Posterior cingulate gyrus (tissue), 11 donors: ENCODE measurements at places on chromosomes 16 and 17.

- no peak for DNase-seq
Measured at GRCh38 chr16:24825696-24826095, 20.1 kb upstream of the SLC5A11 start.

GRCh38 chr16:69325784-69326171, 4.6 kb downstream of the PDF start:
- no peak for DNase-seq

- no peak for DNase-seq
Measured at GRCh38 chr17:81811705-81812570, 8.0 kb downstream of the GCGR start.

DNA sequence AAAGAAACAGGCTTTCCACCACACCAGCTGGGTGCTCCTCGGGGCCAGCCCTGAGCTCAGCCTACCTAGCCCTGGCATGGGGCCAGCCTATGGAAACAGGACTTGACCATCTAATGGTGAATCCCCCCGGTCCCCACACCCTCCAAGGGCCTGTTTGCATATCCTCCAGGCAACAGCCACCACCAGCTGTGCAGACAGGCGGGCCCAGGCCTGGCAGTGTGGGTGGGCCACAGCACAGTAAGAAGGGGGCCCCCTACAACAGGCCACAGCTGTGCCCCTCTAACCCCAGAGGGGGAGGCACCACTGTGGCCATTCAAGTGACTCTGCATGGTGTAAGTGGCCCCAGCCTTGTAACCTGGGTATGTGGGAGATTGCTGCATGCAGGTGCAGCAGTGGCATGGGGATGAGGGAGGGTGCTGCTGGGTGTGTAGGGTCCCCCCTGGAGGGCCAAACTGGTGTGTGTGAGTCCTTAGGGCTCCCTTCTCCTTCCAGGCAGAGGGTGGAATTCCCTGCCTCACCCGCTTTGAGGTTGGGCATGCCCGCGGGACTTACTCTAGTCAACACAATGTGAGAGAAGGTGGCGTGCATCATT, 148.2 kb downstream of the C16orf78 start:
- no peak for DNase-seq

GRCh38 chr16:51831595-51832367, 680.7 kb upstream of the SALL1 start:
- DNase-seq = no peak

- no peak for DNase-seq
Measured at GRCh38 chr17:17696882-17697633, 15.8 kb downstream of the RAI1 start.
